HCT116 (cell line): ENCODE measurements at places on chromosomes 16 and 17. TPM values are rescaled to one million over a fixed set of nuclear protein-coding genes. Genes with fewer than 3 reads are reported as not detected.

- DNase-seq: no peak
These were observed 254.6 kb downstream of the MRTFB start for GRCh38 chr16:14325502-14326401.

GRCh38 chr17:67490471-67490870, 113.4 kb downstream of the PITPNC1 start:
- no peak for DNase-seq

GRCh38 chr17:11608396-11608795, 10.1 kb downstream of the DNAH9 start:
- no peak for DNase-seq

GRCh38 chr16:22217890-22218730, 12.0 kb downstream of the EEF2K start:
- DNase-seq: no peak

GRCh38 chr17:16072031-16072430, 72.4 kb downstream of the TTC19 start:
- no peak for DNase-seq

- no peak for DNase-seq
These were observed at the start of gene GUCY2D for GRCh38 chr17:8001976-8002720. Gene GUCY2D, plus strand, starts transcription at chr17:8002615. Its CDS starts 433 bp downstream, at chr17:8003048.

Gene IGFALS
- 0.10 TPM for total RNA-seq

Gene DCAF7
- 144 TPM for total RNA-seq

Gene TM4SF5
- total RNA-seq: not detected

Gene CACNA1H
- total RNA-seq: 24.3 TPM

Gene P4HB
- total RNA-seq: 1,043 TPM
